ENCODE measurements at places on chromosomes 12 and 14.

DNA sequence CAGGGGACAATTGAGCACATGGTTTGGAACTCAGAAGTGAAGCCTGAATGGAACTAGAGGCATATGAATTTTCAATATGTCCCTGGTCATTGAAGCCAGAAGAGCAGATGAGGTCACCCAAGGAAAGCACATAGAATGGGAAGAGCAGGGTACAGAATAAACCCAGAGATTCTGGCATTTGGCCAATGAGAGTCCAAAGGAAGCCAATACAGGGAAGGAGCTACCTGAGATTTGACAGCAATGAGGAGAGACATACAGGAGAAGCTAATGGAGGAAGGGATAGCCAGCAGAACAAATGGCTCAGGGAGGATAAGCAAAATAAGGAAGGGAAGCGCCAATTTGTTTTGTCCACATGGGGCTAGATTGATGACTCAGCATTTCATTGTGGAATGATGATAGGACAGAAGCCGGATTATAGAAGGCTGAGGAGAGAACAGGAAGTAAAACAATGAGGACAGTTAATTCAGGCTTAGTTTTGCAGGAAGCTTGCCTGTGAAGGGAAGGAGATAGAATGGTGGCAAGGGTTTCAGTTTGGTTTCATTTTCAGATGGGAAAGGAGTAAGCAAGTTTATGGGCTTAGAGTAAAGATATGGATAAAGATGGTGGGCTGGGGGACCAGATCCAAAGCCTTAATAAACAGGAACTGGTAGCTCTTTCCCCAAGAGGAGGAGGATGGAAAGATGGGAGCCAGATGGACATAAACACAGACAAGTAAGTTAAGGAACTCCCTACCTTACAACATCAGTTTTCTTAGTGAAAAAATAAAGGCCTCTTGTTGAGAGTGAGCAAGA lies 3.2 kb upstream of the SPTSSA start:
- no peak for DNase-seq

DNA sequence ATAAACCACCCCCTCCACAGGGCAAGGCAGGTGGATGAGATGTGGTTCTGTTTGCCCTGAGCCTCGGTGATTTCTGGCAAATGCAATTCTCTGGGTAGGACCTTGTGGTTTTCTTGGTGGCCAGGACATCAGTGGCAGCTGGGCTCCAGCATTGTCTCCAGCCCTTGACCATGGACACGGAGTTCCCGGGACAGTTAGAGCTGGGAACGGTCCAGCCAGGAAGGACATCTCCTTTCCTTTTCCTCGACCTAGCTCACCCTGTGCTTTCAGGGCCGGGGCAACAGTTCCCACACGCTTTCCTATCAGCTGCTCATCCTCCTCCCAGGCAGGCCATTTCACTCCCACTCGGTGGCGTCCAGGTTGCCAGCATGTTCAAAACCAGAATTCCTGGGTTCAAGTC lies 9.2 kb downstream of the SERPINA4 start:
- no peak for DNase-seq

GRCh38 chr12:1806301-1807086 lies 13.9 kb upstream of the LRTM2 start:
- no peak for DNase-seq

GRCh38 chr14:104999361-104999760 lies 13.8 kb downstream of the CLBA1 start:
- no peak for DNase-seq

DNA sequence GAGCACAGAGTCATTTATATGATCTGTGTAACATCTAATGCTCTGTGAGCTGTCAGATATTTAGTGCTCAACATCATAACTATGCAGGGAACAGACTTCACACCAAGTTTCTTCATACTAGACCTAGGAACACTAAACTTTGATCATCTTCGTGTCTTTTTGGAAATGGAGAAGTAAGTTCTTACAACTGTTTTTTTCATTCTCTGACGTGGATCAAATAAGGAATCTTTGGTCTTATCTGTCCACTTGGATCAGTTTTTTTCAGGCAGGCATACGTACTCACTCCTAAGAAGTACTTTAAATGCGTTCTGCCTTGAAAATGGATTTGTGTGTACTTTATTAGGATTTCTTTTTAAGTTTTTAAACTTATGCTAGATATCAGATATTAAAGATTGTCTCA lies 191.0 kb downstream of the FBXL14 start:
- no peak for DNase-seq

DNA sequence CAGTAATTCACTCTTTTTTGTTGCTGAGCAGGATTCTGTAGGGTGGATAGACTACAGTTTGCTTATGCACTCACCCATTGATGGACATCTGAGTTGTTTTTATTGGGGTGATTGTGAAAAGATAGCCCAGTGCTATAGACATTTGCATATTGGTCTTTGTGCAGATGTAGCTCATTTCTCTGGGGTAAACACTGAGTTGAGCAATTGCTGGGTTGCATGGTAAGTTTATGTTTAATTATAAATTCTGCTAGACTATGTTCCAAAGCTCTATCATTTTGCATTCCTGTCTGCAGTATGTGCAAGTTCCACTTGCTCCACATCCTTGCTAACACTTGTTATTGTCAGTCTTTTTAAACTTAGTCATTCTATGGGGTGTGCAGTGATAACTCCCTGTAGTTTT lies 65.4 kb upstream of the RFLNA start:
- no peak for DNase-seq

- DNase-seq = no peak
These were observed 711.9 kb downstream of the C12orf50 start for GRCh38 chr12:87317302-87317701.

- no peak for DNase-seq
These were observed 29.8 kb downstream of the ITPK1 start for GRCh38 chr14:93085911-93086310.

DNA sequence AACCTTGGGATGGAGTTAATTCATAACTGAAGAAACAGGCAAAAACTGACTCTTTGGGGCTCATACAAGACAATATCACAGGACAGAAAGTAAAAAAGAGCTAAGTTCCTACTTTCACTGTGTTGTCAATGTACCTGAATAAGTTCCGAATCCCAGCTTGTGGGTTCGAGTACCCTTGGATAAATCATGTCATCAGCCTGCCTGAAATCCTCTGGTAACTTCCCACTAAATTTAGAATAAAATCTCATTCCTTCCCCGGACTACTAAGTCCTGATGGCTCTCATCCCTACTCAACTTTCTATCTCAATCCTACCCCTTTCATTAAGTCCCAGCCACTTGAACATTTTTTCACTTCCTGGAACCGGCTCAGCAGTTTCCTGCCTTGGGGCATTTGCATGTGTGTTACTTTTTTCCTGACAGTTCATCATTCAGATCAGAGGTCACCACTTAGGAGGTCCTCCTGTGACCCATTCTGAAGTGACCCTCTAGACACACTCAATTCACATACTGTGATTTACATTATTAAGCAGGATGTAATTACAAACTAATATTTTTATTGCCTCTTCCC lies 12.7 kb downstream of the ERP29 start:
- DNase-seq = no peak

DNA sequence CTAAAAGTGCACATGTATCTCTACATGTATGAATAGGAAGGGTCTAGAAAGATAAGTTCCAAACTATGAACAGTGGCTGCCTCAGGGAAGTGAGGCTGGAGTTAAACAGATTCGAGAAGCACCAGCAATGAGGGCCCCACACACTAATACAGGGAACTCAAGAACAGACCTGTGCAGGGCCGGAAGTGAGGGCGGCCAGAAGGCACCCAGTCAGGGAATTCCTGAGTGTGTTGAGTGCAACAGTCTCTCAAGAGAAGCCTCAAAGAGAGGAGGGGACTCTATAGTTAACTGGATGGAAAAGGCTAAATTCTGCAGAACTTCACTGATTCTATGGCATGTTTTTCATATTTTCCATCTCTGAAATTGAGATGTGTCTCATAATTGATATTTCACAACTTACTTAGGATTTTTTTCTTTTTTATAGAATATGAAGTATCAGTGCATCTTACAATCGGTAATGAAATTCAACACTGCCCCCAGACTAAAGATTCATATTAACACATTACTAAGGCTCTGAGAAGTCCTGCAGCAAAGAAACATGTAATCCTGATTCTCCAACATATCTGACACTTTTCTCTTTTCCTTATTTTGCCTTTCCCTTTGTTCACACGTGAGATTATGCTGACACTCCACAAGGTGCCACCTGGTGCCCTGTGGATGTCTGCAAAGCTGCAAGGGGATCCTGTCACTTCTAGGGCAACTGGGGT lies 61.3 kb downstream of the CHGA start:
- no peak for DNase-seq

GRCh38 chr12:76113800-76114757 lies 29.6 kb upstream of the NAP1L1 start:
- DNase-seq = no peak

DNA sequence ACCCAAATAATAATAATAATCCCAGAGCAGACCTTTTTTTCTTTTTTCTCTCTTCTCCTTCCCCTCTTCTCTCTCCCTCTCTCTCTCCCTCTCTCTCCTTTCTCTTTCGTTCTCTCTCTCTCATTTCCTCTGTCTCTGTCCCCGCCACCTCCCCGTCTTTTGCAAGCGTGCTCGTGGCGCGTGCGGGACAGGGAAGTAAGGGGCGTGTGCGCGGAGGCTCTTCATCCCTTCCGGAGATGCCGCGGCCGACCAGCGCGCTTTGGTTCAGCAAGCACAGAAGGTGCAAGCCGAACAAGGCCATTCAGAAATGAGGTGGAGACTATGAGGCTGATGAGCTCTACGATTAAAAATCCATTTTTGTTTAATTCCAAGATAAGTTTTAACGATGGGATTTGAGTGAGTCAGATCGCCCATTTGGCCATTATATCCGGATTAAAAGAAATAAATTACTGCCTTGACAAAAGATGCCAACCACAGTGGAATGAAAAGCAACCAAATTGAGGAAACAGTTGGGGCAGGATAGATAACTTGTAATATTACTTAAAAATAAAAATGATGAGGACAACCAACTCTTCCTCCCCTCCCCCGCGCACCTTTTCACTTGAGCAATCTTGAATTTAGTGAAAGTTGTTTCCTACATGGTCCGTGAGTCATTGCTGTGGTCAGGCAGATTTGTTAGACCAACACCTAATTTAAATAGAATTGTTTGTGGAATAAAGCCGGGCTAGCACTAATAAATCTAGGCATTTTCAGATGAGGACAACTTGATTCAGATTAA lies 1.2 kb upstream of the AMIGO2 start:
- DNase-seq = no peak

DNA sequence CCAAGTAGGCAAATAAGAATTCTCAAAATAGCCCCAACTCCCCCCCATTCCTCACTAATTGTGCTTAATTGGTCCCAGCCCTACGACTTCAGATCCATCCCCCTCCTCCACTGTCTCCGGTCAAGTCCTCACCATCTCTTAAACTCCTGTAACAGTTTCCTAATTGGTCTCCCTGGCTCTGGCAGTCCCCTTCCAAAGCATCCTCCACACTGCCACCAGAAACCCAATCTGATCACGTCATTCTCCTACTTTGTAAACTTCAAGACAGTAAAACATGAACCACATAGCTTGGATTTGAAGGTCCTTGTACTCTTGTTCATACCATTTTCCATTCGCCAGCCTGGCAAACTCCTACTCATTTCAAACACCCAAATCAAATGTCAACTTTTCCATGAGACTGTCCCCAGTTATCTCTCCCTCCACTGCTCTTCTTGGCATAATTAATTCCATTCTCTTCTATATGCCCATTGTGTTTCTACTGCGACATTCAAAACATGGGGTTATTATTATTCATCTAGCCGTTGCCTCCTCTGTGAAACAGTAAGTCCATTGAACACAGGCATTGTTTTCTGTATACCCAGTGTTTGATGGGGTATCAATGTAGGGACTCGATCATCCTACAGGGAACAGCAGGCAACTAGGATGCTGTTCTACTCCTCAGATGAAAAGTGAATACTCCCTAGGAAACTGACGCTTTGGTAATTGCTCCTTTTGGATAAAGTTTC lies 104.6 kb downstream of the EGLN3 start:
- no peak for DNase-seq

GRCh38 chr12:64665514-64665913 lies 55.2 kb downstream of the RASSF3 start:
- no peak for DNase-seq

- no peak for DNase-seq
These were observed 274.1 kb downstream of the ADAMTS20 start for GRCh38 chr12:43277651-43278540.

- no peak for DNase-seq
These were observed 29.9 kb downstream of the SRRM4 start for GRCh38 chr12:119011231-119011630.

GRCh38 chr12:104427547-104427938 lies 29.2 kb upstream of the CHST11 start:
- DNase-seq = no peak

- no peak for DNase-seq
These were observed 623 bp upstream of the TSPAN8 start for GRCh38 chr12:71158361-71158882.

- DNase-seq = peak; percentile 28
These were observed 700 bp downstream of the SLC35E3 start for GRCh38 chr12:68746572-68747180.

- no peak for DNase-seq
These were observed 186.8 kb downstream of the ASCL1 start for GRCh38 chr12:103144278-103144677.

GRCh38 chr12:106022568-106023012 lies 116.2 kb downstream of the NUAK1 start:
- no peak for DNase-seq

DNA sequence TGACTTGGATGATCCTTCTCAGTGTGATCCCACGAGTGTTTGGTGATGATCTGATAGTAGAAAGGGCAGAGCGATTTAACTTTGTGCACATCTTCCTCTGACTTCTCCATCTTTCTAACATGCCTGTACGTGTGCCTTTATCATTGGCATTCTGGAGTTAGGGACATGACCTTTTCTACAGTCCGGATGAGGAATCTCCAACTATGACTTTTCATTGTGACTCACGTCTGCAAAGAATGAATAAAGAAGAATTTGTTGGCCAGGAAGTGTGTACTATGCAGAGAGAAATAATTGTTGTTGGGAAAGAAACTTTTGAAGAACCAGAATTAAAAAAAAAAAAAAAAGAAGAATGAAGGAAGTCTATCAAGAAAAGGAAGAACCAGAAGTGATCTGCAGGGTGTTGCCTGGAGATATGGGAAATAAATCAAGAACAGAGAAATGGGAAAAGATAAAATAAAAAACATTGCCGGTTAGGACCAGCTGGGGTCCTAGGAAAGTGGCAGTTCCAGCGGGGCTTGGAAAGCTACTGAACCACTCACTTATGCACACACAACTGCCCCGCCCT lies 25.3 kb downstream of the PPFIBP1 start:
- peak; percentile 53 for DNase-seq

DNA sequence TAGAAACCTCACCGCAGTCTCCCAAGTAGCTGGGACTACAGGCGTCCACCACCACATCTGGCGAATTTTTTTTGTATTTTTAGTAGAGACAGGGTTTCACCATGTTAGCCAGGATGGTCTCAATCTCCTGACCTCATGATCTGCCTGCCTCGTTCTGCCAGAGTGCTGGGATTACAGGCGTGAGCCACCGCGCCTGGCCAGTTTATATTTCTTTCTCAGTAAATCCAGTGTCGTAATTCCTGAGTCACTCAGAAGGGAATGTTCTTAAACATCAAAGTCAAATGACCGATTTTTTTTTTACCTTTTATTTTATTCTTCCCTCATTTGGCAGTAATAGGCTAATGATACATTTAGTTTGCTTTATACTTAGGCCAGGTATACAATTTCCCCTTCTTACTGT lies 80.5 kb downstream of the FBXO33 start:
- no peak for DNase-seq

GRCh38 chr12:105444653-105445102 lies 114.2 kb downstream of the C12orf75 start:
- DNase-seq = no peak

GRCh38 chr12:26845984-26846383 lies 13.0 kb upstream of the ITPR2 start:
- peak; percentile 44 for DNase-seq

Data from fibroblast of skin of left quadriceps (primary cell).